ENCODE measurements at places on chromosomes 7 and 10.

DNA sequence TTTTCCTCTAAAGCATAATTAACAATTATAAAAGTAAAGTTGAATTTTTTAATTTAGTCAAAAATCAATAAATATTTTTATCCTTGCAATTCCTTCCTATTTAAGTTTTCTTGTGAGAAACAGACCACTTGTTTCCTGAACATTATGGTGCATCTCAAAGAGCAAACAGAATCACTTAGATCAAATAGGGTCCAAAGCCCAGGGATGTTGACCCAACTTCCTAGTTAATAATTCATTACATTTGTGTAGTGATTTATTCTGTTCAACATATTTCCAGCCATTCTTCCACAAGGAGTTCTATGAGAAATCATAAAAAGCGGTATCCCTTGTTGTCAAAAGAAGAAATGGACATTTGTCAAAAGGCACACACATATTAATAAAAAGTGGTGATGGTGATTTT, 315.6 kb downstream of the LRRTM3 start:
- no peak for DNase-seq

- no peak for DNase-seq
Observed at GRCh38 chr10:106815427-106816043, 349.0 kb downstream of the SORCS1 start.

GRCh38 chr7:99561737-99562051, 3.3 kb downstream of the ZNF655 start:
- no peak for DNase-seq

- DNase-seq, result no peak
Observed at GRCh38 chr10:52280051-52280450, 34.0 kb upstream of the DKK1 start.

DNA sequence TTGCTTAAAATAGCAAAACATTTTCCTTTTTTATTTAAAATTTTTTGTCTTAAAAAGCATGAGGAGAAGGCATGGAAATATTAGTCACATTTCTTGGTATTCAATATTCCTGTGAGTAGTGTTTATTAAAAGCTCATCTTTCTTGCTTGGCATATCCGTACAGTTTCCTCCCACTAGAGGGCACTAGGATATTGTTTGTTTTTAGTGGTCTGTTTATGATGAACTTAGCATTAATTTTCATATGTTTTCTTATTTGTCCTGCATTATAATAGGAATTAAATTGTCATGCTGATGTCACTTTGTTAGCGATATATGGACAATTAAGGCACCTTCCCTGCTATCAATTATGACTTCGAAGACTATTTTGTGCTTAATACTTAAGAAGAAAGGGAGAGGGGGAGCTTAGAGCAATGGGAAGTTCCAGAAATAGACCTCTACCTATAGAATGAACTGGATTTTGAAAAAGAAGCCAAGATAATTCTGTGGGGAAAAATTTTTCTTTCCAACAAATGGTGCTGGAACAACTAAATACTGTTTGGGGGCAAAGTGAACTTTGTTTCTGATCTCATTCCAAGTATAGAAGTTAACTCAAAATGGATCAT, 91.0 kb upstream of the STRIP2 start:
- no peak for DNase-seq

GRCh38 chr7:36203071-36203790, 50.2 kb downstream of the EEPD1 start:
- DNase-seq, result no peak

DNA sequence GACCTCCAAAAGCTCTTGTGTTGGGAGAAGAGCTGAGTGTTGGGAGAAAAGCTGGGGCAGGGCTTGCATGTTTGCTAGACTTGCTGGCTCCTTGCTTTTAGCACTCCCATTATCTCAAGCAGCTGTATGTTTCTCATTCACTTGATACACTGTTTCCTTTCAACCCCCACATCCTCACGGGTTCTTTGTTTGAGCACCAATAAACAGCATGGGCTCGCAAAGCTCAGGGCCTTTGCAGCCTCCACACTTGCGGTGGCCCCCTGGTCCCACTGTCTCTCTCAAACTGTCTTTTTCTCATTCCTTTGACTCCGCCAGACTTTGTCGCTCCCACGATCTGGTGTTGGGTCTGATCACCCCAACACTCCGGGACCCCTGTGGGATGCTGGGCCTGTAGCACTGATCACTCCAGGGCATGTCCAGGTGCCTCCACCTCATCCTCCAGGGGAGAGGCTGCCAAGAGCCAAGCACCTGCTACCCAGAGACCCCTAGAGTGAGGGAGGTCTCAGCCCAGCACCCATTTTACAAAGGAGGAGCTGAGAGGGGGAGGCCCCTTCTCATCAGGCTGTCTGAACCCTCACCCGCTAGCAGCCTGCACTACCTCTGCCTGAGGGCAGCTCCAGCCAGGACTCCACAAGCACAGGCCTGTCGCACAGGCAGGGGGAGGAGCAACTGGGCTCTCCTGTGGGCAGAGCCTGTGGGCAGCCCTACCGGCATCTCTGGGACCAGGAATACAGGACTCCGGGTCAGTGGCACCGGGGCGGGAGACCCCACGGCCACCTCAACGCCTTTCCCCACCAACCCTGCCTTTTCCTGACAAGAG, 49.1 kb upstream of the MSMB start:
- DNase-seq, result no peak

DNA sequence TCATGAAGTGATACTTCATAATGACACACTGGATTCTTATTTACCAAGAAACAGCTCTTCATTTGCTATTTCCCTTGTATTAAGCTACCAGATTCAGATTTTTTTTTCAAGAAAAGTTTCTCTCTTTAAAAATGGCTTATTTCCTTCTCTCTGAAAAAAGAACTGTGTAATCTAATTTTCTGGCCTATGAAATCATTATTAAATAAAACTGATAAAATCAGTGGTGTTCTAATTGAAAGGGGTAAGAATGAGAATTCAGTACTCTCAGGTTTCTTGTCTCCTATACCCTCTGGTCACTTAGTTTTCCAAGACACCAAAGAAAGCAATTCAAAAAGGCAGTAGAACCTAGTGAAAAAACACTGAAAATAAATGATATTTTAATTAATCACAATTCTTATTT, 10.3 kb downstream of the JMJD1C start:
- no peak for DNase-seq

DNA sequence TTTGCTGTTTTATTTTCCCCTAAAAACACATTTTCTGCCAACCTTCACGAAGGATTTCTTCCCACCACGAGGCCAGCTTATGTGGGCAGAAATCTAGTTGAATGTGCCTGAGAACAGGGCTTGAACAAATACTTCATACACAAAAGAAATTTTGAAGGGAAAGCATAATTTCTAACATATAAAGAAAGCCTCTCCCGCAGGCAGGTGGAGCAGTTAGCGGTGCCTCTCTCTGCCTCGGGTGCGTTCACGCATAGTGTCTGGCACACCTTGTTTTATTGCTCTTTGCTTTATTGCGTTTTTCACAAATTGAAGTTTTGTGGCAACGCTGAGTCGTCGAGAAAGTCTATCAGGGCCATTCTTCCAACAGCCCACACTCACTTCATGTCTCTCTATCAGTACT, 7.0 kb upstream of the CSGALNACT2 start:
- DNase-seq, result no peak

- no peak for DNase-seq
Observed at GRCh38 chr10:97195706-97196222, 10.0 kb upstream of the SLIT1 start.

- DNase-seq, result no peak
Observed at GRCh38 chr7:77794000-77794399, 4.2 kb downstream of the TMEM60 start.

- no peak for DNase-seq
Observed at GRCh38 chr7:111086532-111086931, 4.4 kb upstream of the LRRN3 start.

GRCh38 chr7:141960687-141961422, 12.7 kb downstream of the TAS2R38 start:
- no peak for DNase-seq

GRCh38 chr10:108250936-108251620, 1086.6 kb upstream of the SORCS1 start:
- no peak for DNase-seq

DNA sequence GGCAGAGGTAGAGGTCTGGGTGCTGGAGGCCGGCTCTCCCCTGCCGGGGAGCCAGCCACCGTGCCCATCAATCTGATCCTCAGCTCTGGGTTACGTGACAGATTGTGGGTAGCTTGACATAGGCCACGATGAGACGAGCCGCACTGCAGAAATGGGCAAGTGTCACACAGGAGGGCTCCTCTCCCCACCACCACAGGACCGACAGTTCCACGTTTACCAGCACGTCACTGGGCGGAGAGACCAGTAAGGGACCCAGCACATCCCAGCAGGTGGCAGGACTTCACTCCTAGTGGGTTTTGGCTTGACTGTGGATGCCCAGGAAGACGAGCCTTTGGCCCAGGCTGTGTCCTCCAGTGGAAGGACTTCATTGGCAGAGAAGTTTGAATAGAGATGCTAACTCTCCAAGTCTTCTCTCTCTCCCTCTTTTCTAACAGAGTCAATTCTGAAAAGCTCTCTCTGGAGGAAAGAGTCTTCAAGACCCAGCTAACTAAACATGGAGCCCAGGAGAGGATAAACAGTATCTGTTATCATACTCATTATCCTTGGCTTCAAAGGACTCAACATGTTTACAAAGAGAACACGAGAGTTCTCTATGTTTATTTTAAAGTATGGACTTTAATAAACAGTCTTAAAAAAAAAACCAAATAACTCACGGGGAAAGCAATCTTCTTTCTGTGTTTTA, 129.3 kb upstream of the JCAD start:
- DNase-seq, result no peak

DNA sequence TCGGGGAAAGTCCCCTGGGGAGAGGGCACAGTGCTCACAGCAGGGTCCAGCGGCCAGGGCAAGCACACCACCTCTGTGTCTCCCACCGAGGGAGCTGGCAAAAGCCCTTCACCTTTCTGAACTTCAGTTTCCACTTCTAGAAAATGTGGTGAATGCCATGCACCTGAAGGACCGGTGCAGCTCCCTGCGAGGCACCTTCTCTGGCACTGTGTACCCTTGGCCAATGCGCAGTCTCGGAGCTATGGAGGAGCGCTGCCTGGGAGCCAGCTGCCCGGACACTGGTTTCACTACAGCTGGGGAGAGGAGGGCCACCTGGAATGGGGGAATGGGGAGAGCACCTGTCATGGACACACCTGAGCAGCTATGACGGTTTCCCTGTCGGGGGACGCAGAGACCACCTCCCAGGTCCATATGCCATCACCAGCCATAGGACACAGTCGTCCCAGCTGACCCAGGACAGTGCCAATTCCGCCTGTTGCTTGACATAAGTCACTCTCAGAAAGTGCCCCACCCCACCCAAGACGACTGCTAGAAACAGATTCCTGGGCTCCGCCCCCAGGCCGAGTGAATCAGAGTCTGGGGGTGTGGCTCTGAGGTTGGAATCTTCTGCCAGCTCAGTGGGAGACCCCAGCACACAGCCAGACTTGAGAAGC, 16.8 kb downstream of the RASGEF1A start:
- no peak for DNase-seq

GRCh38 chr7:123075838-123076467, 80.5 kb upstream of the TAS2R16 start:
- DNase-seq, result no peak

GRCh38 chr7:92956575-92956974, 120.2 kb upstream of the CDK6 start:
- DNase-seq, result no peak

DNA sequence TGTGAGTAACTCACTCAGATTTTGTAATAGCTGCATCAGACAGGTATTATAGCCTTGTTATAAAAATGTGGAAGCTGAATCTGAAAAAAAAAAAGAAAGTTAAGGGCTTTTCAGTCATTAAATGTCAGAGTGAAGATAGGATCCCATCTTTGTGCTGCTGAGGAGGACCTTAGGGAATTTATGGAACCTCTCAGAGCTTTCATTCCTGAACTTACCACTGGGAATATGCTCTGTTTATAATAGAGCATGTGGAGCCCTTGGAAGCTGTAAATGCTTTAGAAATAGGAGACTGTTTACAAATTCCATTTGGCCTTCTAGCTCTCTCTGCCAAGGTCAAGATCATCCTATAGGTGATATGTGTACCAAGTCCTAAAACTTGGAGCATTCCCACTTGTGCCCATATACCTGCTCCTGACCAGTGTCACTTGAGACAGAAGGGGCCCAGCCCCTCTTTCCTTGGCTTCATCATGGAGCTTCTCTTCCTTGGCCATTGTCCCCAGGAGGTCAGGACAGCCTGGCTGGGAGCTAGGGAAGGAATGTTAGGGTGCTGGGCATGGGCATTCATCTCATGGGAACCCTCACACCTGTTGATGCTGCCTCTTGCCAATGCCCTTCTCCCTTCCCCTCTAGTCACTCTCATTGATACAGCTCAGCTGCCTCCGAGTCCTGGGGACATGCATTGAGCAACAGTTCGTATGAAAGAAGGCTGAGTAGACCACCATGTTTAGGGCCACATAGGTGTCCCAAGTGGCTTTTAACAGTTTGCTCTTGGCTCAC, 105.3 kb downstream of the LRRC18 start:
- no peak for DNase-seq

GRCh38 chr10:24254180-24254579, 45.2 kb downstream of the KIAA1217 start:
- DNase-seq, result no peak

DNA sequence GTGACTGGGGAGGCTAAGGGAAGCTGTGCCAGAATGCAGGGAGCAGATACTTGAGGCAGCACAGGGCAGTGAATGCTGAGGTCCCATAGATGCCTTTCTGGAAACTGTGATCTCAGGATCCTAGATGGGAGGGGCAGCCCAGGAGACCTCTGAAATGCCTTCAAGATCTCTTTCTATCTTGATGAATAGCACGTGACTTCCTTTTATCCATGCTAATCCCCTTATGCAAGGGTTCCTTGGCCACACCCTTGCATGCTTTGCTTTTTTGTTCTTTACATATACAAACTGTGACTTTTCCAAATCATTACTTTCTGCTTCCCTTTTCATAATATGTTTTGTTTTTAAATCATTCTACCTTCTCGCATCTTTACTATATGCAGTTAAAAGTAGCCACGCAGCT, 14.7 kb downstream of the ATRNL1 start:
- DNase-seq, result no peak

DNA sequence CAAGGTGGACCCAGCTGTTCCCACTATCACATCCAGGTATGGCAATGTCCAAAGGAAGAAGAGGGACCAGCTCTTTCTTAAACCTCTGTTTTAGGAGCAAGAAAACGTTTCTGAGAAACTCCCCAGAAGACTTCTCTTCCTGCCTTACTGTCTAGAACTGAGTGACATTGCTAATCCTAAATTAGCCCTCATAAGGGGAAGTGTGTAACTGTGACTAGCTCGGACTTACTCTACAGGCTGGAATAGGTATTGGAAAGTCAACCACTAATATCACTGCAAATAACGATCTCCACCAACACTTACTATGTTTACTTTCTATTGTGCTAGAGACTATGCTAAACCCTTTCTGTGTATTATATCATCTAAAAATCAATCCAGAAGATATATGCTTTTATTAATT, 49.9 kb upstream of the RELN start:
- no peak for DNase-seq

Data from activated naive CD4-positive, alpha-beta T cell (primary cell).